ENCODE measurements at places on chromosomes 4 and X. TPM values are rescaled to one million over a fixed set of nuclear protein-coding genes. Genes with fewer than 3 reads are reported as not detected.

DNA sequence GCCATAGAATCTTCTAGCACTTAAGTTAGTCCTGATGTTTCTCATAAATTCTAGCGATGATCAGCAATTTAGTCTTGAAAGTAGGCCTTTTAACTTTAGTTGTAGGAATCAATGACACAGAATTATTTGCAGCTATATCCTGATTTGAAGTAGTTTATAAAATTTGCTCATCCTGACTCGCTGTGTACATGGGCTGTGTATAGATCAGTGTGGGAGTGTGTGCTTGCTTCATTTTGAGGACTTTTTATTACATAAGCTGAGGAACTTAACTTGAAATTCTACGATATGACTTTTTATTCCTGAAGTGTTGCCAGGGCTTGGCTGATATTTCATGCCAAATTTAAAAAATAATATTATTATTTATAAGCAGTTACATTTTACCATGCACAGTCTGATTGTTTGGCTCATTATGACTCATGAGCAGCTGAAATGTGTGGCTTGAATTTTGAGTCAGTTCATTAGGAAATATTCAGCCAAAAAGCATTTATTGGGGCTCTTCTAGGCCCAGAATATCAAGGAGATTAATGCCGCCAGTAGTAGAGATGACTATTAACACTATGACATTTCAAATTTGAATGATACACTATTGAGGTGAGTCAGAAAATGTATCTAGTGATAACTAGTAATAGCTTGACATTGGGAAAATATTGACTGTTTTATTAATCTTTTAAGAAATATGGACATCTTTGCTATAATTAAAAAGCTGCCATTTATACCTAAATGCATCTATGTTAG, 128.9 kb upstream of the LIMCH1 start:
- H3K27ac ChIP-seq = no peak overlapping the region
- H3K4me1 ChIP-seq = no peaks in the 10 kb centered on the region
- DNase-seq = no peak
- H3K4me3 ChIP-seq = no peak overlapping the region
- no peaks in the 10 kb centered on the region for H3K27me3 ChIP-seq

GRCh38 chrX:106613277-106613676, 1.5 kb downstream of the RADX start:
- no peaks in the 10 kb centered on the region for H3K36me3 ChIP-seq
- no peak overlapping the region for H3K27ac ChIP-seq
- H3K27me3 ChIP-seq = no peaks in the 10 kb centered on the region
- no peak for DNase-seq
- peaks cover 18% of the 10 kb centered on the region for H3K4me1 ChIP-seq

GRCh38 chr4:160399826-160400225, 1296.9 kb downstream of the RAPGEF2 start:
- H3K4me1 ChIP-seq = no peaks in the 10 kb centered on the region
- DNase-seq = no peak
- no peak overlapping the region for H3K4me3 ChIP-seq

- H3K4me1 ChIP-seq = no peaks in the 10 kb centered on the region
- no peaks in the 10 kb centered on the region for H3K36me3 ChIP-seq
- H3K27me3 ChIP-seq = no peaks in the 10 kb centered on the region
- DNase-seq = no peak
- H3K4me3 ChIP-seq = no peak overlapping the region
- H3K27ac ChIP-seq = no peak overlapping the region
Measured at GRCh38 chr4:27931584-27931983, 1070.9 kb downstream of the STIM2 start.

GRCh38 chr4:40316333-40316781, 18.8 kb upstream of the CHRNA9 start:
- H3K27ac ChIP-seq = peak overlapping the region; percentile 82
- peak overlapping the region; percentile 7 for H3K4me3 ChIP-seq
- H3K27me3 ChIP-seq = no peaks in the 10 kb centered on the region
- peaks cover 37% of the 10 kb centered on the region for H3K4me1 ChIP-seq

- no peaks in the 10 kb centered on the region for H3K27me3 ChIP-seq
- H3K36me3 ChIP-seq = no peaks in the 10 kb centered on the region
- no peak overlapping the region for H3K4me3 ChIP-seq
- no peak for DNase-seq
Measured at GRCh38 chrX:39017077-39017476, 215.8 kb downstream of the MID1IP1 start.

Gene RAB40A
- total RNA-seq = not detected

Gene SMPX
- total RNA-seq = not detected

All from CD4-positive, alpha-beta memory T cell (primary cell).